C1 segment of cervical spinal cord (tissue), 14 donors: ENCODE measurements at places on chromosomes 2 and 18.

DNA sequence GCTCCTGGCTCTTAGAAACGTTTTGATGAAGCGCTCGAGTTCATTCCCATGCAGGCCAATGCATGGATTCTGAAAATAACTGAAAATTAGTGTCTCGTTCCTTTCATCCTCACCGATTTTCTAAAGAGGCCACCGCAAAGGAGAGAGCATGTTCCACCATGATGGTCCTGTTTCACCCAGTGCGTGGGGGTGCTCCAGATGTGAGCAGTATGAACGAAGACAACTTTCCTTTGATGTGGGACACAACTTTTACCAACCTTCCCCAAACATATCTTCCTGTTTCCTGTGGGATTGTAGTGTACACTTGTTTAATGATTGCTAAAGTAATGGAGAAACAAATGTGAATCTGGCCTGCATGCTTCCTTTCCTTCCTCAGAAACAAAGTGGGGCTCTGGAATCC is 114.5 kb downstream of the PRPF40A start:
- no peak for DNase-seq

- DNase-seq, result no peak
These were observed 293.8 kb upstream of the CHAC2 start for GRCh38 chr2:53473775-53474311.

- DNase-seq, result no peak
These were observed 824.3 kb upstream of the ZEB2 start for GRCh38 chr2:145344076-145344724.

DNA sequence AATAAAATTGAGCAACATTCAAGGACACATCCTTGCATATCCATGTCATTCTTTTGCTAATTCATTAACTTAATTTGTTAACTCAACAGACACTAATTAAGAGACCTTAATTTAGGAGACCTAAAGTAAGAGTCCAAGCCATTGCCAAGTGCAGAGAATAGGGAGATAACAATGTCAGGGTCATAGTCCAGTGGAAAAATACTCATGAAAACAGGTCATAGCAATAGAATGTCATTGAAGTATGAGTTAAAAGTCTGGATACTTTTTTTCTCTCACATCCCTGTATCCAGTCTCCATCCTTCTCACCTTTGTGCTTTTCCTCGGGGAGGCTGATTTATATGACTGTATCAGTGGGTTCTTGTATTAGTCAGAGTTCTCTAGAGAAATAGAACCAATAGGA is 26.6 kb upstream of the DPP4 start:
- DNase-seq, result no peak

GRCh38 chr2:239928391-239929350 is 96.5 kb downstream of the NDUFA10 start:
- peak; percentile 69 for DNase-seq

DNA sequence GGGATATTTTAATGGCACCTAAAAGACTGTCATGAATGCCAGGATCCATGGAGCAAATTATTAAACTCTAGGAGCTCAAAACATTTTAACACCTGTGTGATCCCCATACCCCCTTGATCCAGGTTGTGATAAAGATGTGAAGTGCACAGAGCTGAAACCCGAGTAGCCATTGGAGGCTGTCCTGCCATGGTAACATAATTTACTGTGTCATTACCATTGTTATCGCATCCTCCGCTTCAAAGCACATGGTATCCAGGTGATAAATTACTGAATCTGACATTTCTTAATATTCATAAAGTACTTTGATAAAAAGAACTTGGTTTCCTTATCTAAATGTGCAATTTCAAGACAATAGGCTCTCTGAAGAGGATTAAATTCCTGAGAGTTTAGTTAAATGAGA is 109.3 kb downstream of the CHST9 start:
- no peak for DNase-seq

- DNase-seq, result no peak
These were observed 75.2 kb upstream of the CTDP1 start for GRCh38 chr18:79604205-79604912.

DNA sequence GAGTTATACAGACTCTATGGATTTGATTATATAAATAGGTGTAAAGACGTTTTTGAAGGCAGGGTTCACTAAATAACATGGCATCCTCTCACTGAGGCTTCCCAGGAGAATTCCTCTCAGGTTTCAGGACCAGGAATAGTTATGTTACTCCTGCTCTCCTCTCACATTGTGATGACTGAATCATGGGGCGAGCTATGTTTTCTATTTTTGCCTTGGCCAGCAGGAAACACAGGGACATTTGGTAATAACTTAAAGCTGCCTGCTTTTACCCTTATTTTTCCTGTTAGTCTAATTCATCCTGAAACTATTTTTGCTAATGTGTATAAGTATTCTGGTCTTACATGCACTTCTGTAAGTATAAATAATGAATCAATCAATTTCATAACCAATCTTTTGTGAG is 115.3 kb upstream of the ITGB6 start:
- DNase-seq, result no peak

DNA sequence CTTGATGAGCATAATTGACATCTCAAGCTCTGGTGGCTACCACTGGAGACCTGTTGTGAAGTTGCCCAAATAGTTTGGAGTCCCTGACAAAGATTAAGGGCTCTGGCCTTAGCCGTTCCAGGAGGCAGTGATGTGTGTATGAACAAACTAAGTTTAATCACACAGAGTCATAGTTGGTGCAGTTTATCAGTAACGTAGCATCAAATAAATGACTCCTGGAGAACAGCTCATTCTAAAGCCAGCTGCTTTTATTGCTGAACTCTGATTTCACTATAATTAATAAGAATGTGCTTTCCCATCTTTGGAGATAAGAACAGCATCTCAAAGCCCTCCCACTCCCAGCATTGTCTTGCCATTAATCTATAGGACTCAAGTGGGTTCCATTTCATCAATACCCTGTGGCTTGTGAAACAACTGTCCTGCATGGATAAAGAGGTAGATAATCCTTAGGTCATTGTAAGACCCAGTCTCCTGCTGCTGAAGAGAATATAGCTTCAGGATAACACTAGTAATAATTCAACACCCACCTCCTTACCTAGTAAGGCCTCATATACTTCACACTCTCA is 211.4 kb upstream of the THUMPD2 start:
- no peak for DNase-seq

- DNase-seq, result no peak
These were observed 178.3 kb upstream of the DSEL start for GRCh38 chr18:67694787-67695186.

DNA sequence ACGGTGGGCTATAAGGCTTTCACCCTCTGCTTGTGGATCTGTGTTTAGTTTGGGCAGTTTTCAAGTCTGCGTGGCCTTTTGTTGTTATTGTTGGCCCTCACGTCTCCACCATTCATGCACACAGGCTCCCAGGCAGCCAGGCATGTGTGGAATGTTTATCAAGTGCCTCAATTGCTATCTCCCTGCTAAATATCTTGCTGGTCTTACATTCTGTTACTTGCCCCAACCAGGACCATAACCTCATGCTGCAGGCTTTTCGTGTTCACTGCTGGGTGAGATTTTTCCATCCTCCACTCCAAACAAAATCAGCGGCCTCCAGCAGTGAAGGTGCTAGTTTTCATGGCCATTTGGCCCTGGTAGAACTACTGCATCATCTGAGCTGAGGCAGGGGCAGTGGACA is 63.0 kb upstream of the DSC1 start:
- no peak for DNase-seq

DNA sequence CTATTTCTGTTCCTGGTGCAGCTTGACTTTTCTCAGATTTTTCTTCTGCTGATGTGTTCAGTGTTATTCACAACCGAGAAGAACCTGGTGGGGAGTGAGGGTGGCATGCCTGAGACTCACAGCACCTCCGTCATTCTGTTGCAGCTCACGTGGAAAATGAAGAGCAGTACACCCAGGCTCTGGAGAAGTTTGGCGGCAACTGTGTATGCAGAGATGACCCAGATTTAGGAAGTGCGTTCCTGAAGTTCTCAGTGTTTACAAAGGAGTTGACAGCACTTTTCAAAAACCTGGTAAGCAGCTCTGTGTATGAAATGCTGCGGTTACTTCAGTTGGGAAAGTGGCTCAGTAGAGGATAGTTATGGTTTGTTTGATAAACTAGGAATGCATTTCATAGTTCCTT is 90.5 kb downstream of the ASAP2 start:
- no peak for DNase-seq
